Activated CD8-positive, alpha-beta T cell treated with anti-CD3 and anti-CD28 coated beads for 36 hours (primary cell): ENCODE measurements at places on chromosomes 4 and X.

- no peaks in the 10 kb centered on the region for H3K4me1 ChIP-seq
- no peak for DNase-seq
- no peak overlapping the region for H3K27ac ChIP-seq
- H3K4me3 ChIP-seq, result no peak overlapping the region
Observed at GRCh38 chrX:97000682-97001368, 117.1 kb downstream of the RPA4 start.

GRCh38 chr4:109355835-109356234, 53.4 kb upstream of the COL25A1 start:
- DNase-seq, result no peak
- H3K4me1 ChIP-seq, result peaks cover 29% of the 10 kb centered on the region
- H3K27me3 ChIP-seq, result peaks cover 30% of the 10 kb centered on the region
- H3K27ac ChIP-seq, result no peak overlapping the region

GRCh38 chrX:23896981-23897380, 10.8 kb downstream of the APOO start:
- no peaks in the 10 kb centered on the region for H3K4me1 ChIP-seq
- no peaks in the 10 kb centered on the region for H3K36me3 ChIP-seq

DNA sequence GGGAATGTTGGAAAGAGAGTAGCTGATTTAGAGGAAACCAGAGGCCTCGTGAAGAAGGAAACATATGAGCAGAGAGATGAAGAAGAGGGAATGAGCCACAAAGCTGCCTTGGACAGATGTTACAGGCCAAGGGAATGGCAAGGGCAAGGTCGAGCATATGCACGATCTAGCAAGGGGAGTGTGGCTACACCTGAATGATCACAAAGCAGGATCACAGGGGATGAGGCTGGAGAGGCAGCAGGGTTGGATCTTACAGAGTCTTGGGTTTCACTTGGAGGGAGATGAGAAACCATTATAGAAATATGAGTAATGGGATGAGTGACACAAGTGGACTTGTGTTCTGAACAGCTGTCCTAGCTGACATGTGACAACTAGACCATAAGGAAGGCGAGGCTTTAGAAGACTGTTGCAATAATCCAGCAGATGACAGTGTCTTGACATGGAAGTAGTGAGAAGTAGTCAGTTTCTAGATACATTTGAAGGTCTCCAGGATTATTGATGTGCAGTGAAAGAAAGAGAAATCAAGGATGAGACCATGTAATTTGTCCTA, 58.7 kb downstream of the RASGEF1B start:
- H3K4me1 ChIP-seq, result no peaks in the 10 kb centered on the region
- H3K4me3 ChIP-seq, result no peak overlapping the region
- no peak for DNase-seq
- no peaks in the 10 kb centered on the region for H3K36me3 ChIP-seq

- H3K4me1 ChIP-seq, result no peaks in the 10 kb centered on the region
- H3K4me3 ChIP-seq, result no peak overlapping the region
- H3K36me3 ChIP-seq, result no peaks in the 10 kb centered on the region
- no peak for DNase-seq
Observed at GRCh38 chr4:141686879-141687278, 50.5 kb downstream of the IL15 start.

GRCh38 chr4:187171706-187172339, 448.2 kb upstream of the FAT1 start:
- no peaks in the 10 kb centered on the region for H3K27me3 ChIP-seq
- H3K27ac ChIP-seq, result no peak overlapping the region
- H3K36me3 ChIP-seq, result no peaks in the 10 kb centered on the region
- H3K4me1 ChIP-seq, result no peaks in the 10 kb centered on the region

DNA sequence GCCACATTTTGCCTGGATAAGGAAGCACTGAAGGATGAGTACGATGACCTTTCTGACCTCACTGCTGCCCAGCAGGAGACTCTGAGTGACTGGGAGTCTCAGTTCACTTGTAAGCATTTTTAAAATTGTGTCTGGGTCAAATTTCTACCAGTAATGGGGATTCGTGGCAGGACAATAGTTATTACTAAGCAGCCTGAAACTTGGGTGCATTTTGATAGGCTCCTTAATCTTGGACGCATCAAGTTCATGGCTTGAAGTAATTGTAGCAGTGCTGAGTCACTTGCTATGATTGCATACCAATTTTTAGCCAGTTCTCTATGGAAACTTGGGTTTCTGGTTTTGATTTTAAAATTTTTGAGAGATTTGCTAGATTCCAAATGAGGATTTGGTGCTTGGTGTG, 4.3 kb downstream of the PGRMC1 start:
- no peaks in the 10 kb centered on the region for H3K27me3 ChIP-seq
- H3K4me3 ChIP-seq, result no peak overlapping the region
- no peak overlapping the region for H3K27ac ChIP-seq
- peaks cover 35% of the 10 kb centered on the region for H3K36me3 ChIP-seq
- peaks cover 34% of the 10 kb centered on the region for H3K4me1 ChIP-seq

GRCh38 chr4:128282516-128282915, 5.1 kb downstream of the PGRMC2 start:
- no peak overlapping the region for H3K4me3 ChIP-seq
- no peak overlapping the region for H3K27ac ChIP-seq
- H3K27me3 ChIP-seq, result no peaks in the 10 kb centered on the region
- peaks cover 59% of the 10 kb centered on the region for H3K4me1 ChIP-seq

DNA sequence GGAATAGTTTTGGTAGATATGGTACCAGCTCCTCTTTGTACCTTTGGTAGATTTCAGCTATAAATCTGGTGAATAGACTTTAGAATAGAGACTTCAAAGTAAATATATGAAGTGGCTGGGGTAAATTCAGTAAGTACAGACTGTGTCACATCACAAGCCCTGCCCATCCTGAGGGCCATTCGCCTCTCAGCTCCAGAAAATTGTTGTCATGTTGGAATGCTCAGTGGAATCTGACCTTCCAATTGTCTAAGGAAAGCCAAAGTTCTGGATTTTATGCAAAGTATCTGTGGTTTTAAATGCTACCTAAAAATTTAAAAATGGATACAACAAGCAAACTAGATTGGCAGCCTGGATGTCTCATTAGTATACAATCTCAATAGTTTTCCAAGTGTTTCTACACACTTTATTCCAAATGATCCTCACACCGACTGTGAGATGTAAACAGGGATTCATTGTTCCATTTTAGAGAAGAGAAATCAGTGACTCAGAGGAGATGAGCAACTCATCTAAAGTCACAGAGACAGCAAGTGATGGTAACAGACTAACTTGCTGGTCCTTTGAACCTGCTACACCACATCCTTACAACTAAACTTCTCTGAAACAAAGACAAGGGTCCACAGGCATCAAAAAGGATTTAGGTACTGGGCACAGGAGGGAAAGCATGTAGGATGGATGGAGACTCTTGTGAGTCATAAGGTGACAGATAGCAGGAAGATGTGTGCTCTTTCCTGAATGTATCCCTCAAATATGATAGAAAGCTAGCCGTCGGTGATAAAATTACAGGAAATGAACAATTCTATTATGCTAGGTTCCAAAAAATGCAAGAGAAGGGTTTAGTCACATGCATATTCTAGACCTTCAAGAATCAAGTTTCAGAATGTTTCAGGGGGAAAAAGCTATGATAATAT, 127.3 kb downstream of the ATP10D start:
- no peak for DNase-seq
- H3K36me3 ChIP-seq, result no peaks in the 10 kb centered on the region
- H3K4me1 ChIP-seq, result no peaks in the 10 kb centered on the region
- H3K4me3 ChIP-seq, result no peak overlapping the region

DNA sequence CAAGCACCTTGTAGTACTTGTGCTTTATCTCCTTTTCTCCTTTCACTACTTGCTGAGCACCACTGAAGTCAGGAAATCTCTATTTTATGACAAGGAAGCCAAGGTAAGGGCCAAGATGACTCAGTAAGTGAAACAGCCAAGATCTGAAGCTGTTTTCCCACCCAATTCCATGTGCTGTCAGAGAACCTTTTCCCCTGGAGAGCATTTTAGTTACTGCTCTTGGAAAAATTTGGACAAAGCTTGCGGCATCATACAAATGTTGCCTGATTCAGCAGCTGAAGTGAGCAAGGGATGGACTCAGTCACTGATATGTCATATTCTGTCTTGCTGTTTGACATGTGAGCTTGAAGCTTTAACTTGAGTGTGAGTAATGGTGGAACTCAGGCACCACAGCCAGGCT, 391.4 kb downstream of the RAB28 start:
- H3K36me3 ChIP-seq, result no peaks in the 10 kb centered on the region
- H3K27me3 ChIP-seq, result no peaks in the 10 kb centered on the region
- no peak overlapping the region for H3K27ac ChIP-seq
- no peak overlapping the region for H3K4me3 ChIP-seq

DNA sequence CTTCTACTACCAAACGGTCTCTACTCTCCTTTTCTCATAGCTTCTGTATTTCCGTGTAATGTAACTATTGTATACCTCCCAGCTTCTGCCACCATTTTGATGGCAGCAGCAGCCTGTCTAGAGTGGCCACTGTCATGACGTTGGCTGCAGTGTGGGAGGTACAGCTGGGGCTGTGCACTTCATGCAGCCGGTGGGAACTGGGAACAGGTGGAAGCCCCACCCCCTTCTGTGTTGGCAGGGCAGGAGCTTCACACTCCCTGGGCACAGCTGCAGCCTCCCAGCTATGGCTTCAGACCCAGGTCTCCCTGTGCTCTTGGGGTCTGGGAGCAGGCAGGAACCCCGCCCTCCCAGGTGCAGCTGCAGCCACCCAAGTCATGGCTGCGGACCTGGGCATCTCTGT, 49.8 kb upstream of the SEC24B start:
- DNase-seq, result no peak
- H3K36me3 ChIP-seq, result no peaks in the 10 kb centered on the region
- H3K4me1 ChIP-seq, result no peaks in the 10 kb centered on the region

DNA sequence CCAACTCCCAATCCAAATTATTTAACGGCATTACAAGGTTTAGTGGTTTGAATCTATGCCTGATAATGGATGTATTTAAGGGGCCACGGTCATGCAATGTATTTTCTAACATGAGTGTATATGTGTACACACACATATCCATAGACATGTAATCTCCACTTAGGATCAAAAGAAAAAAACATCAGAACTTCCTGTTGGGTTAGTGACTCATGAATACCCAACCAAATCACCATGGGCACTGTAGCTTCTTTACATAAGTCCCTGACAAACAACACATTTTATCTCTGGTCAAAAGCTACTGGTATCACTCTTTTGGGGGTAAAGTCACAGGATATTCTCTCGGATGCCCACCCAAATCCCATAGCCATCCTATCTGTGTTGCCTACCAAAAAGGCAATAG, 36.5 kb upstream of the TFDP3 start:
- H3K27ac ChIP-seq, result no peak overlapping the region
- H3K4me3 ChIP-seq, result no peak overlapping the region
- no peaks in the 10 kb centered on the region for H3K27me3 ChIP-seq
- H3K4me1 ChIP-seq, result no peaks in the 10 kb centered on the region
- H3K36me3 ChIP-seq, result no peaks in the 10 kb centered on the region

GRCh38 chr4:81164623-81165416, 50.2 kb downstream of the PRKG2 start:
- H3K4me1 ChIP-seq, result no peaks in the 10 kb centered on the region
- DNase-seq, result peak; percentile 5
- peaks cover 3% of the 10 kb centered on the region for H3K27me3 ChIP-seq

- H3K27ac ChIP-seq, result no peak overlapping the region
- peaks cover 4% of the 10 kb centered on the region for H3K36me3 ChIP-seq
- H3K4me3 ChIP-seq, result no peak overlapping the region
- H3K27me3 ChIP-seq, result no peaks in the 10 kb centered on the region
- H3K4me1 ChIP-seq, result peaks cover 36% of the 10 kb centered on the region
- DNase-seq, result no peak
Observed at GRCh38 chrX:56795309-56795868, 66.3 kb downstream of the NBDY start.

- no peak overlapping the region for H3K4me3 ChIP-seq
- no peak overlapping the region for H3K27ac ChIP-seq
- peaks cover 20% of the 10 kb centered on the region for H3K4me1 ChIP-seq
- H3K27me3 ChIP-seq, result no peaks in the 10 kb centered on the region
- no peaks in the 10 kb centered on the region for H3K36me3 ChIP-seq
Observed at GRCh38 chrX:41452565-41453356, 5.6 kb downstream of the NYX start.

- H3K4me1 ChIP-seq, result no peaks in the 10 kb centered on the region
- H3K27me3 ChIP-seq, result no peaks in the 10 kb centered on the region
- DNase-seq, result no peak
- H3K27ac ChIP-seq, result no peak overlapping the region
- H3K36me3 ChIP-seq, result no peaks in the 10 kb centered on the region
- H3K4me3 ChIP-seq, result no peak overlapping the region
Observed at GRCh38 chr4:174794543-174795094, 34.4 kb downstream of the GLRA3 start.

DNA sequence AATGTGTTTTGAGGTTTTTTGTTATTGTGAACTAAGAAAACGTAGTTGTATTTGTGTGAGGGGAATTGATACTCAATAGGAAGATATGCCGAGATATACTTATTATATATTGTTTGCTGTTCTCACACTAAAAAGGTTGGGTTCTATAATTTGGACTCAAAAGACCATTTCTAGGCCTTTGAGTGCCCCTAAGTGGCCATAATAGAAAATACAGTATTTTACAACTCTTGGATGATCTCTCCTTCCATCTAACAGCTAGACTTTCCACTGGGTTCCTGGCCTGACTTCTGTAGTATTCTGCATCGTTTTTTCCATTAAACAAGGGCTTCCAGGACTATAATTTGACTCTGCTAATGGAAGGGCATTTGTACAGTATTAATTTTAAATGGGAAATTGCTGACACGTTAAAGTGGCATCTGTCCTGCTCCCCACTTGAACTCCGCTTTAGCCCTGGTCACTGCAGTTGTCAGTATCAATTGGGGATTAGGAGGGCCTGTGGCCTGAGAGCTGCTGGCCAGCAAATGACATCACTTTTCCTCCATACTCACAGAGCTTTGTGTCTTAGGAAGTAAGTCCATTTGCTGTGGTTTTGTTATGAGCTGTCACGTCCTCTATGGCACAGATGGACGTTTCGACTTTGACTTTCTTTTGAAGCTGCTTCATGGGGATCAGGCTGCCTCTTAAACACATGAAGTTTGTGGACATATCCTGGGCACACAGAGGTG, 176.9 kb downstream of the SLIT2 start:
- H3K27ac ChIP-seq, result no peak overlapping the region
- H3K4me3 ChIP-seq, result no peak overlapping the region
- H3K36me3 ChIP-seq, result no peaks in the 10 kb centered on the region
